Stimulated activated CD8-positive, alpha-beta memory T cell treated with anti-CD3 and anti-CD28 coated beads, Interleukin-7, amount 100 ng/mL, for 48 hours (primary cell): ENCODE measurements at places on chromosomes 11 and 22.

DNA sequence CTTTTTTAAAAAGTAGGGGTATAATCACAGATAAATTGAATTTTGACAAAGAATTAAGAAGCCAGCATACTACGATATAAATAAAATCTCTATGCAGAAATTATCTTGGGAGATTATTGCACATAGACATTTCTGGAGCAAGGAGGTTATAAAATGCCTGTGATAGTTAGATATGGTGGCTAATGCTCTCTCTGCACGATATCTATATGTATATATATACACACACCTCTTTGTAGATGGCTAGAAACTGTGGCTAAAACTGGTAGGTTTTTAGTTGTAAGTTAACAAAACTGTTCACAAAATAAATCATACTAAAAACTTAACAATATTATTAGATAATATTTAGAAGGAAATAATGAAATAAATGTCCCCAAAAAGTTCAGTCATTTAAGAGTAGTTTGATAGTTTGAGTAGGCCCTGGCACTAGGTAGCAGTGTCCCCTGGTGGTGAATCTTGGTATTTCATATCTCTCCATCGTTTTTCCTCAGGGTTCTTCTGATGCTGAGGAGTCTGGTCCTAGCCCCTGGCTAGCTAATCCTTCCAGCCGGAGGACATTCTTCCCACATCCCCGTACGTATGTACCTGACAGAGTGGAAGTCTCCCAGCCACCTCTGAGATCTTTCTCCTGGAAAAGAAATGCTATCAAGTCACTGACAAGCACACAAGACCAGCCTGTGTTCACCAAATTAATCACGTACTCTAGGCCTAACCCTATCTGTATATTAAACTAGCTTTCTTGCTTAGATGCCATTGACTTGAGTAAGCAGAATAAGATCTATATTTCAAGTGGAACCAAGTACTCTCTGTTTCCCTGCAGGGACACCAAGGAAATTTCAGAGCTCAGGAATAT lies 32.2 kb downstream of the ART5 start:
- DNase-seq: no peak

GRCh38 chr11:11163236-11163635 lies 189.8 kb downstream of the CSNK2A3 start:
- no peak for DNase-seq

DNA sequence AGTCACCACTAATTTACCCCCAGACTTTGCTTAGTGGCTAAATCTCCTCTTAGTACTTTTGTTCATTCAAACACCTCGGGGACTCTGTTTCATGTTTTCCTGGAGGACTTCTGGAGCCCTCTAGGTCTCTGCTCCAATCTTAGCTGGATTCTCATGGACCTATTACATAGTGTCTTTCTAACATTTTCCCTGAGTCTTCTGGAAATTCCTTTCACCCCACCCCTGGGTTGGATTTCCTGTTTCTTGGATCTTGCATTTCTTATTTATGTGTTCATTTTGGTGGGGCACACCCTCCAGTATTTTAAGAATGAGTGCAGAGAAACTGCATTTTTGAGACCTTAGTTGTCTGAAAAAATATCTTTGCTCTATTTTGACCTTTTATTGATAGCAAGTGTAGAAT lies 220.1 kb downstream of the BLID start:
- DNase-seq: no peak

DNA sequence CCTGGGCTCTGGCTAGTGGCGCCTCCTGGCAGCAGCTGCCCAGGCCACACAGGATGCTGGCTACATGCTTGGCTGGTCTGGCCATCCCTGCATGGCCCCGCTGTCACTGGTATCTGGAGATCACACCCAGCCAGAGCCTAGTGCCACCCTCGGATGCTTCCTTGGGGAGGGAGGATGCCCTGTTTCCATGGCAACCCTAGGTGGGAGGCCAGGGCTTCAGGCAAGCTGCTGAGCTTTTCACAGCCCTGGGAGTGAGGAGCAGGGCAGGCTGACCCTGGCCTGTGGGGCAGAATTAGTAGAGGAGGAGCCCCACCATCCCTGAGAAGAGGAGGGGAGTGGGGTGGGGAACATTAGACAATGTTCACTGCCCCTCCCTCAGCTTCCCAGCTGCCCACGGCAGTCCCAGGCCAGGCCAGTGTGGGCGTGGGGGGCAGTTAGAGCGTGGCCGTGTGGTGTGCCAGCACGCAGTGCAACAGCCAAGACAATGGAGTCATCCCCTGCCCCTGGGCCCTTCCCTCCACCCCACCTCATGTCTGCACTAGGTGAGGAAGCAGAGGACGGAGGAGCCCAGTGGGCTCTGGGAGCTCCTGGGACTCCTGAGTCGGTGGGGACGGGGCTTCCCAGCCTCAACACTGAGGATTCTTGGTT lies 50.4 kb downstream of the PARVB start:
- DNase-seq: no peak

- no peak for DNase-seq
Measured at GRCh38 chr22:49671331-49672013, 156.2 kb downstream of the BRD1 start.

- no peak for DNase-seq
Measured at GRCh38 chr11:10659339-10660216, 34.0 kb downstream of the IRAG1 start.

GRCh38 chr11:85027346-85027745 lies 599.8 kb downstream of the DLG2 start:
- DNase-seq: no peak

DNA sequence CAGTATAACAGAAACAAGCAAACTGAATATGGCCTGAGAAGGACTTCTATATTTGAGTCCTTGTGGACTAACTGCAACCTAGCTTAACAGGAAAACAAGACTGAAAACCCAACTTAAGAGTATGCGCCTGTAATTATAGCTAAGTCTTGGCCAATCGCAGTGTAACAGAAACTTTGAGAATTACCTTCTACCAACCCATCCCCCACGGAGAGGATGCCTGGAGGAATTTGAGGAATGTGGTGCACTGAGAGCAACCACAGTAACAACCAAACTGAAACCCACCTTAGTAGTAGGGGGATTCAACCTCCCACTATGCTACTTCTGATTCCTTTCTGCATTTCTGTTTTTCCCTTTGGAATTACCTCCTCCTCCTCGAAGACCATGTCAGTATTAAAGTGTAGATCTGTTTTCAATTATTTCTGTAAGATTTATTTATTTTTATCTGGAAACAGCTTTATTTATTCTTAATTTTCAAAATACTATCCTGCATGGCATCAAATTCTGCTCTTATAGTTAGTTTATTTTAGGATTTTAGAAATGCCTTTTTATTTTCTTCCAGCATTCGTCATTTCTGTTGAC lies 393.6 kb downstream of the KCNA4 start:
- no peak for DNase-seq

DNA sequence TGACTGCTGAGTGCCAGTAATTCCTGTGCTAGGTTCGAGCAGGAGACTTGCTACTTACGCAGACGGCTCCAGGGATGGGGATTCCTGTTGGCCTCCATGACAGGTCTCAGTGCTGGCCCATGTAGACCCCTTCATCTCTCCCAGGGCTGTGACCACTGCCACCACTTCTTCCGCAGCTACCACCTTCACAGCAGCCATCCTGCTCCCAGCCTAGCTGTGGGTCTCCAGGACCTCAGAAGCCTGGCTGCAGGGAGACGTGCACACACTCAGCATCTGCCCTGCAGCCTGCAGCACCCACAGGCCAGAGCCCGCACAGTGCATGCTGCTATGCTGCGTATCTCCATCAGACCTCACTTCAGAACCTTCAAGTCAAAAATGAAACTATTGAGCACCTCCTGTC lies 1503.9 kb downstream of the BRD1 start:
- DNase-seq: no peak

DNA sequence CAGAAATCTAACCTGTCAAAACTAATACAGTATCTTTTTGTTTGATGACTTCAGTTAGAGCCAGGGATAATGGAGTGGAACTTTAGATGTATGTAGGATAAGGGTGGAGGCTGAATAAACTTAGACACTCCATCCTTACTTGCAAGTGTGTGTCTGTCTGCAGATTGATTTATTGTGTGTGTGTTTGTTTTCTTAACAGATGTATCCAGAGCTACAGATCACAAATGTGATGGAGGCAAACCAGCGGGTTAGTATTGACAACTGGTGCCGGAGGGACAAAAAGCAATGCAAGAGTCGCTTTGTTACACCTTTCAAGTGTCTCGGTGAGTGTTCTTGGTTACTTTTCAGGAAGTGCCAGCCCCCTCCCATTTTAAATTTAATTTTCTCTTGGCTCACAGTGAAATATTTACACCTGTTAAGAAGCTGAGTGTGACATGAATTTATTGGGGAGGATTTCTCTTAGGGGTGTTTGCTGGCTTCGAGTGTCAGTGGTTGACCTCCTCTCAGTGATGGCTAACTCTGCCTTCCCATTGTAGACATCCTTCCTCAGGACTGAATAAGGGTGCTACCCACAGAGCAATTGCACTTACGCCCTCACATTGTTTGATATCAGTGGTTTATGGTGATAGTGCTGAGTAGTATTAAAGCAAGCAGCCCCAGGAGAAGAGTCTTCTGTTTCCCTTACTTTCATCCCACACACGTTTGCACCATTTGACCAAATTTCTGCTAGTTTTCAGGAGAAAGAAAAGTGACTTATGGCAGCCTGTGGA lies 40.8 kb downstream of the APLP2 start:
- DNase-seq: no peak

- DNase-seq: no peak
Measured at GRCh38 chr11:134460881-134461280, 48.8 kb upstream of the B3GAT1 start.

GRCh38 chr22:39030705-39031104 lies 9.8 kb downstream of the APOBEC3D start:
- no peak for DNase-seq

DNA sequence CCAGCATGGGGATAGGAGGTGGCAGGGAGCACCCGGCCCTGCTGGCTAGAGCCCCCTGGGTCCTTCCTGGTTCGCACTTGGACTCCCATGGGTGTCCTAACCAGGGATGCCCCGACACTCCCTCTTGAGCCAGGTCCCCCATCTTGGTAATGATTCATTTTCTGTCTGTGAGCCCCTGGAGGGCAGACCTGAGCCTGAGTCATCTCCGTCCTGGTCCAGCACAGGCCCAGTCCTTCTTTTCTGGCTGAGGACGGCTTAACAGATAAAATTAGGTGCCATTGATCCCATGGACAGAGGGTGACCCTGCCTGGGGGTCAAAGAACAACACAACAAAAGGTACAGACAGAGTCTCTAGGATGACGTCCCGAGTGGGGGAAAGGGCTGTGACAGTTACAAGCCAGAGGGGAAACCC lies 3.5 kb downstream of the RHOD start:
- DNase-seq: no peak

- DNase-seq: no peak
Measured at GRCh38 chr11:2661173-2662023, 38.4 kb downstream of the KCNQ1OT1 start.

GRCh38 chr11:16184588-16184987 lies 171.8 kb downstream of the SOX6 start:
- no peak for DNase-seq

GRCh38 chr11:96173422-96173821 lies 169.6 kb downstream of the MAML2 start:
- DNase-seq: no peak

- no peak for DNase-seq
Measured at GRCh38 chr11:63165706-63166310, 21.8 kb upstream of the SLC22A24 start.

GRCh38 chr22:38832005-38832978 lies 11.5 kb downstream of the NPTXR start:
- DNase-seq: no peak

DNA sequence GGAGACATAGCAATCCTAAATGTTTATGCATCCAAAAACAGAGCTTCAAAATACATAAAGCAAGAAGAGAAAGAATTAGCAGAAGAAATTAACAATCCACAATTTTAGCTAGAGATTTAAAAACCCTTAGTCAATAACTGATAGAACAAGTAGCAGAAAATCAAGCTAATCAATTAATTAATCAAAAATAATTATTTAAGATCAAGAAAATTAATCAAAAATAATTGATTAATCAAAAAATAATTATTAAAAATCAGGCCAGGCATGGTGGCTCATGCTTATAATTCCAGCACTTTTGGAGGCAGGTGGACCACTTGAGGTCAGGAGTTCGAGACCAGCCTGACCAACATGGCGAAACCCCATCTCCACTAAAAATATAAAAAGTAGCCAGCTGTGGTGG lies 29.2 kb downstream of the C11orf24 start:
- DNase-seq: no peak

DNA sequence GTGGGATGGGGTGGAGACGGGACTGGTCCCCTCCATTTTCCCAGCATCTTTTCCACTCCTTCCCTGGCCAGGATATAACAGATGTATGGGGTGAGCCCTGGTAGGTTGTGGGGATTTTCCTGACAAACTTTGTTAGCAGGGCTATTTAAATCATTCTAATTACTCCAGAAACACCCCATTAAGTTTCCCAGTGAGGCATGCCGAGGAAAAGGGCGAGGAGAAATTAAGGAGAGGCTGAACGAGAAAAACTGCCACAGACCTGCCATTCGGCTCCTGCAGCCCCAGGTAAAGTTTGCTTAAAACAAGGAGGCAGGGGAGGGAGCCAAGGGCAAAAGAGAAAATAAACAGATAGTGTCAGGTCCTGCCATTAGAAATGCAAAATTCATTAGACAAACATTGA lies 428.2 kb downstream of the BUD13 start:
- DNase-seq: no peak

DNA sequence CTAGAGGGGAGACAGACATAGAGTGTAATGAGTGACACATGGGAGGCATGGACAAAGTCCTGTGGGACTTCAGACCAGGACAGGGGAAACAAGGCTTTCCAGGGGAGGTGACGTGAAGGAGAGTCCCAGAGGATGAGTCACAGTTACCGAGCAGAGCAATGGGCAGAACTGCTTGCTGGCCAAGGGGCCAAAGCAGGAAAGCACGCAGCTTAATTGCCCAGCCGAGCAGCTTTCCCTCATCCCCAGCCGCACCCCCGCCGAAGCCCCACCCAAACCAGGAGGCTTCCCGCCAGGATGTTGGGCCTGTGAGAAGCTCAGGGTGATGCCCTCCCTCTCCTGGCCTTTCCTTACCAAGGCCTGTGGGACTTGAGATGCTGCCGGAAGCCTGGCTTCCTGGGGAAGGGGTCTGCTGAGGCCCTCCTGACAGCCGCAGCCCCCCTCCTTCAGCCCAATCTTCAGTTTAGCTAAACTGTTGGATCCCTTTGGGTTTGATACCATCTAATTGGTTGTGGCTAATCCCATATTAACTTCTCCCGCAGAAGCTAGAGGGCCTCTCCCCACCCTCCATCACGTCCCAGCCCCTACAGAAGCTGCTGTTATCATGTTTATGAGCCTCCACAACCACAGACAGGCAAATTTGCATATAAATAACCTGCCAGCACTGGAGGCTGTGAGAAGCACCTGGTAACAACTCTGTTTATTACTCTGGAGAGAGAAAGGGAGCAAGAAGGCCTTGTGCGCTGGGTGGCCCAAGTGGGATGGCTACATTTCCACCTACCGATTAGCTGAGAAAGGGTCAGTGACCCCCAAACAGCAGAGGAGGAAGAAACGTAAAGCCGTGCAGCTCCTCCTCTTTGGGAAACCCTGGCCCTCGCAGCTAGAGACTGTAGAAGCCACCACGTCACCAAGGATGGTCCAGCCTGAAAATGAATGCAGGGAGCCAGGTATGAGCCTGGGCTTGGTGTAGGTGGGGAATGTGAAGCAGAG lies 80.0 kb downstream of the TRIM29 start:
- DNase-seq: no peak
